CD8-positive, alpha-beta T cell (primary cell): ENCODE measurements at places on chromosomes 12 and 14.

- no peak for DNase-seq
Observed at GRCh38 chr14:98736701-98737338, 535.2 kb downstream of the BCL11B start.

DNA sequence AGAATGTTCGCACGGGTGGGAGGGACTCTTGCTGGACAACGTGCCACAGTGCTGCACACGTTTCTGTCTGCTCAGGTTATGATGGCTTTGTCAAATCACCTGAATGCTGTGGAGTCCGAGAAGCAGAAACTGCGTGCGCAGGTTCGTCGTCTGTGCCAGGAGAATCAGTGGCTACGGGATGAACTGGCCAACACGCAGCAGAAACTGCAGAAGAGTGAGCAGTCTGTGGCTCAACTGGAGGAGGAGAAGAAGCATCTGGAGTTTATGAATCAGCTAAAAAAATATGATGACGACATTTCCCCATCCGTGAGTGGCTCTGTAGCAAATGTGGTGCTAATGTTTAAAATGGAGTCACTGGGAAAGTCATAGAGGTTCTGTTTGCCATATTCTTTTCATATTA, 28.5 kb downstream of the KLC1 start:
- DNase-seq: no peak

DNA sequence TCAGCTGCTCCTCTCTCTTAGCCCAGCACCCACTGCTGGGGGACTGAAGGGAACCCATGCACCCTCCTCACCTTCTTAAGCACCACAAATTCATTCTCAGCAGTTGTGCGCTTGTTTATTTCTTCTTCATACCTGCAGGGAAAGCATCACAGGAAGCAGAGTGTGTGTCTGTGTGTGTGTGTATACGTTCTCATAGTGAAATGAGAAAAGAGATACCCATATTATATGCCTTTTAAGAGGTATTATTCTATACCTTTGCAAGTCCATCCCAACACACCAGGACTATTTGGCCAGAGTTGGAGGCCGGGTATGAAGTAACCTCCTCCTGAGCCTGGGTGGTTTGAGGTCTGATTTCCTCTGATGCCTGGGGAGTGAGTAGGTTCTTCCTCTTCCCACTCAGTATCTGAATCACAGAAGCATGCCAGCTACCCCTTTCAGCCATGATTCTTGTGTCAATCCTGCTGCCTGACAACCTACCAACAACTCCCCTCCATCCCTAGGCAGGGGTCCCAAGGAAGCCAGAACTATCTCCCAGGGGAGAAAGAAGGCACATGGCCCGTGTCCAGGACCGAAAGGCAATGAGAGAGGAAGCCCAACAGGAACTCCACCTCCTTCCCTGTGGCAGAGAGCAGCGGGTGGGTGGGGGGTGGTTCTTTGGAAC, 3.0 kb downstream of the KRT73 start:
- no peak for DNase-seq

- DNase-seq: no peak
Observed at GRCh38 chr12:131094831-131095805, 141.4 kb downstream of the ADGRD1 start.

DNA sequence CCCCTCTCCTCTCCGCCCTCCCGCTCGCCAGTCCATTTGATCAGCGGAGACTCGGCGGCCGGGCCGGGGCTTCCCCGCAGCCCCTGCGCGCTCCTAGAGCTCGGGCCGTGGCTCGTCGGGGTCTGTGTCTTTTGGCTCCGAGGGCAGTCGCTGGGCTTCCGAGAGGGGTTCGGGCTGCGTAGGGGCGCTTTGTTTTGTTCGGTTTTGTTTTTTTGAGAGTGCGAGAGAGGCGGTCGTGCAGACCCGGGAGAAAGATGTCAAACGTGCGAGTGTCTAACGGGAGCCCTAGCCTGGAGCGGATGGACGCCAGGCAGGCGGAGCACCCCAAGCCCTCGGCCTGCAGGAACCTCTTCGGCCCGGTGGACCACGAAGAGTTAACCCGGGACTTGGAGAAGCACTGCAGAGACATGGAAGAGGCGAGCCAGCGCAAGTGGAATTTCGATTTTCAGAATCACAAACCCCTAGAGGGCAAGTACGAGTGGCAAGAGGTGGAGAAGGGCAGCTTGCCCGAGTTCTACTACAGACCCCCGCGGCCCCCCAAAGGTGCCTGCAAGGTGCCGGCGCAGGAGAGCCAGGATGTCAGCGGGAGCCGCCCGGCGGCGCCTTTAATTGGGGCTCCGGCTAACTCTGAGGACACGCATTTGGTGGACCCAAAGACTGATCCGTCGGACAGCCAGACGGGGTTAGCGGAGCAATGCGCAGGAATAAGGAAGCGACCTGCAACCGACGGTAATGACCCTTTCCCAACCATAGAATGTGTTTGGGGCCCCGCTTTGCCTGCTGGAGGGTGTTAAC, 615 bp downstream of the CDKN1B start:
- no peak for DNase-seq

- DNase-seq: no peak
Observed at GRCh38 chr12:97424911-97425310, 37.7 kb upstream of the RMST start.
